ENCODE measurements at places on chromosomes 12 and 14. TPM values are rescaled to one million over a fixed set of nuclear protein-coding genes. Genes with fewer than 3 reads are reported as not detected.

The GAS2L3 gene
- polyA plus RNA-seq = 18.9 TPM

DNA sequence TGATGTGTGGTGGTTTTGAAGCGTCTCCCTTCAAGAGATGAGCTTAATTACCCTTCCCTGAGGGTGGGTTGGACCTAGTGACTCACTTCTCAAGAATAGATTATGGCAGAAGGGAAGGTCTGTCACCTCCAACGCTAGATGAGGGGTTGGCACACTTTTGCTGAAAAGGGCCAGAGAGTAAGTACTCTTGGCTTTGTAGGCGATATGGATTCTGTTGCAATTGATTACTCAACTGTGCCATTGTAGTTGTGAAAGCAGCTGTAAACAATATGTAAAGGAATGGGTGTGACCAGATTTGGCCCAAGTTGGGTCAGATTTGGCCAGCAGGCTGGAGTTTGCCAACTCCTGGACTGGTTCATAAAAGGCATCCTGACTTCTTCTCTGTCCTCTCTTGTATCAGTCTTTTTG is 53.3 kb downstream of the SMIM41 start:
- DNase-seq = no peak

DNA sequence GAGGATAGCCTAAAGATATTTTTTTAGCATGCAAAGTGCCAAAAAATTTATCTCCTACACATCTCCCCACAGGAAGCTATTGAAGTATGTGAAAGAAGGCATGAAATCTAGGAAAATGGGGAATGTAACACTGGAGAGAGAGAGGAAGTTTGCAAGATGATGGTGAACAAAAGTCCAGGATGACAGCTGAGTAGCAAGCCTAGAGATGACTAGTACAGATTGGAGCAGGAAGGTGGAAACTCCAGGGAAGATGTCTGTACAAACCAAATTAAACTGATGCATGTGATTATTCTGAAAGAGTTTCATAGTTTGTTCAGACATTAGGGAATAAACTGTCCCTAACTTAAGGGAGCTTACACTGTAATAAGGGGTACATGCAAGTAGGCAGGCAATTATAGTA is 99.3 kb downstream of the RAD51B start:
- no peak for DNase-seq

The ZNF891 gene
- 1.2 TPM for polyA plus RNA-seq

DNA sequence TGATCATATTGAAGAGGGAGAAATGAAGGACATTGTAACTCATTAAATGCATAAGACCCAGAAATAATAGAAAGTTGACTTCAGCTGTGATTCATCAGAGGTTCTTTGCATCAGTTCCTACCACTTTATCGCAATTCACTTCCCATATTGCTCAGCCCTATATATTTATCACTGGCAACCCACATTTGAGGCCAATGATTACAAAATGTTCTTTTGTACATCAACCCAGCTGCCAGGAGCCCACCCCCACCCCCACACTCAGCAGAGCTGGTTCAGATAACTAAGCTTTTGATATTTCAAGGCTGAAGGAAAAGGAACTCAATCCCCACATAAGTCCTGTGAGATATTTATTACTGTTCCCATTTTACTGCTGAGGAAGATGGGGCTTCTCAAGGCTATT is 51.2 kb upstream of the TMPO start:
- DNase-seq = no peak

The HCFC2 gene
- polyA plus RNA-seq = 30.9 TPM

GRCh38 chr12:11929714-11930113 is 141.0 kb upstream of the BCL2L14 start:
- no peak for DNase-seq
